ENCODE measurements at places on chromosomes 6 and 20.

DNA sequence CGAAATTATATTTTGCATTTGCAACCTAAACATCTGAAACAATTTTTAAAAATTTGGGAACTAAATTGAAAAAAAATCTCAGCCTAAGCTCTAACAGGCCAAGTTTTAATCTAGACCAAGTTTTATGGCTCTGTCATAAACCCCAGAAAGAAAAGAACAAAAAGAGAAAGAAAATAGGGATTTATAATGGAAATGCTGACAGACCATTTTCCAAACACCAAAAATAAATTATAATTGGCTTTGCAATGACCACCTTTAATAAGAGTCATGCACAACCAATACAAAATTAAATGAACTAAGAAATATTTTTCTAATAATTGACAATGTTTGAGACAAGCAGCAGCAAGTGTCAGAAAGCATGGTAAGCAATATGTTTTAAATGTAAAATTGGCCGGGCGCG is 72.6 kb downstream of the WDR27 start:
- DNase-seq = no peak

DNA sequence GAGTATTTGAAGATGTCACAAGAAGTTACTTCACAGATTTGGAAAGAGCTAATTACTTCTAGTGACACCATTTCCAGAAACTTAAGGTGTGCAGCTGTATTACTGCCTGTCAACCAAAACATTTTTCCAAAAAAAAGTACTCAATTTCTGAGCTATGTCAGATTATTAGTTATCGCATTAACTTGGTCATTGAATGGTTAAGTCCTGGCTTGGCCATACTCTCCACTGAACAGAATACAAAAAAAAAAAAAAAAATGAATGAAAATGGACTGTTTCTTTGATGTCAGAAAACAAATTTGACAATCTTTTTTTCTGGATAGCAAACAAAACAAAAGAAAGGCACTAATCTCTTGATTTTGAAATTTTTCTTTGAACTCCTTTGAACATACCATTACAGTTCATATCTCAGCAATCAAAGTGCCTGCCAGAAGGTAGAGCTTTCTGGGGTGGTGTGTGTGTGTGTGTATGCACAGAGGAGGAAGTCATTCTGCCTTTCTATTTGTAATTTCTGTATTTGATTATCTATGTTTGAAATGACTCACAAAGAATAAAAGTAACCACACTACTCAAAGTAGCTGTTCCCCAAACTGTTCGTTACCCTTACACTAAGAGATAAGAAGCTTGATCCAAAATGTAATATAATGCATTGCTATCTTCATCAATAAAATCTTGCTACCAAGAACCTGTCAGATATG is 210.8 kb upstream of the FUT9 start:
- DNase-seq = no peak

GRCh38 chr6:114040871-114041270 is 69.9 kb upstream of the HDAC2 start:
- DNase-seq = no peak

- DNase-seq = no peak
Observed at GRCh38 chr6:146191612-146192011, 162.8 kb downstream of the GRM1 start.

DNA sequence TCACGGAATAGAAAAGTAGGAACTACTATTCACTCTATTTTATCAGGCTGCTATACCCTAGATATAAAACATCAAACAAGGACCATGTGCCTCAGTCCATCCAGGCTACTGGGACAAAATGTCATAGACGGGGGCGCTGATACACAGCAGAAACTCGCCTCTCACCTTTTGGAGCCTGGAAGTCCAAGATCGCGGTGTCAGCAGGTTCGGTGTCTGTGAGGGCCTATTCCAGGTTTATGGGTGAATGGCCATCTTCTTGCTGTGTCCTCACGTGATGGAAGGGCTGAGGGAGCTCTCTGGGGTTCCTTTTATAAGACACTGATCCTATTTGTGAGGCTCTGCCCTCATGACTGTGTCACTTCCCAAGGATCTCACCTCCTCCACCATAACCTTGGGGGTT is 89.5 kb downstream of the DLL1 start:
- no peak for DNase-seq

DNA sequence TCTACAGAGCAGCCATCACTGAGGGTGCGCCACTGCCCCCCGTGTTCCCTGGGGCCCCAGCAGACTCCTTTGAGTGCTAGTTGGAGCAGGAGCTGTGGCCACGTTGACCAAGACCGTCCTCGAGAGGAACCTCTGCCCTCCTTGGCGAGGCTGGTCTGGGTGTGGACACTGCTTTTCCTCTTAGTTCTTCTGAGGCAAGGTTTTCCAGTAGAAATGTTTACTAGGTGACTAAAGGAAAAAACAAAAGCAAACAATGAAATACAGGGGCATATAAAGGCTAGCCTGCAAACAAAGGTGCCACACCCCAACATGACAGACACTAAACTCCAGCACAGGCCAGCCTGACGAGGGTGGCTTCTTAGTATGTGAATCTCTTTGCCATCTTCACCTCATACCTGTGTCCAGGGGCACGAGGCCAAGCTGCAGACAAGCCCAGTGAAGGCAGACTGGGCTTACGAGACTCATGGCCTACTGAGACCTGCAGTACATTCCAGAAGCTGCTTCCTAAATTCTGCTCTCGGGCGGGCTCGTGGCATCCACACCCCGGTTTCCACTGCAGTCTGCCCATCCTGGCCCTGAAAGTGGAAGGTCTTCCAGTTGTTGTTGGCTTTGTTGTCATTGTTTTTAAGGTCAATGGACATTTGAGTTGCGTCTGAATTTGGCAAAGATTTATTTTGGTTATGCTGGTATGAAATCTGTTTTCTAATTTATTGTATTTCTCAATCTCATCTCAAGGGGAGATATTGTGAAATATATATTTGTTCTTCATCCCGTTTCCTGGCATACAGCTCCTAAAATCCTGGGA is 39.2 kb downstream of the FAM50B start:
- DNase-seq = no peak

Data from GM12892 (cell line).